ENCODE measurements at places on chromosomes 5 and 9.

GRCh38 chr5:169251333-169252084, 49.4 kb downstream of the SLIT3 start:
- no peak for DNase-seq

DNA sequence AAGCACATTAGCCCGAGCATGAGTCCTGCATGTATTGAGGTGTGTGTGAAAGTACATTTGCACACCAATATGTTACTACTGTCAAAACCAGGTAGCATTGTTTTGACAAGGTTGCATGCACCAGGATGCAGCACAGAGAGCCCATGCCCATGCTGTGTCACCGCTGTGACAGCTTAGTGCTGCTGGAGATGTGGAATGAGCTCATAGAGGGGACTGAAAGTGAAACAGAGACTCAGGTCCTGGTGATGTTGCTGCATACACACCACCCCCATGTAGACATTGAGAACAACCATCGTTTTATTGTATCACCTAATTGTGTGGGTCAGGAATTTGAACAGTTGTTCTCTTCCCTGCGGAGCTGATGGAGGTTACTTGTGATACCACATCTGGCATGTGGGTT, 53.0 kb downstream of the GADD45G start:
- DNase-seq, result no peak

GRCh38 chr9:33439731-33440130, 7.7 kb downstream of the AQP3 start:
- DNase-seq, result no peak

DNA sequence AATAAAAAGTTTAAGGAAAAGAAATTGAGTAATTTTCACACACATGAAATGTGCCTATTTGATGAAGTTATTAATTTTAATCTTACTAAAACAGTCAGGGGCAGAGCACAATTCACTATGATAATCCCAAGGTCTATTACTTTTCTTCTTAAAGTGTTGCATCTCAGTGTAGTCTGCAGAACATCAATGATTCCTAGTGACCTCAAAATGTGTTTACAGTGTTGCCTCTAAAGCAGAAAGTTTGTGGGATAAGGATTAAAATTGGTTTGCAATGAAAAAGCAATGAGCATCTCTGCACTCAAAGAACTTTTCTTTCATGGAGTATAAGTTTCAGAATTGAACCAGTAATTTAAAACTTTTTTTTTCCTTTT, 63.0 kb downstream of the CEP120 start:
- DNase-seq, result no peak

DNA sequence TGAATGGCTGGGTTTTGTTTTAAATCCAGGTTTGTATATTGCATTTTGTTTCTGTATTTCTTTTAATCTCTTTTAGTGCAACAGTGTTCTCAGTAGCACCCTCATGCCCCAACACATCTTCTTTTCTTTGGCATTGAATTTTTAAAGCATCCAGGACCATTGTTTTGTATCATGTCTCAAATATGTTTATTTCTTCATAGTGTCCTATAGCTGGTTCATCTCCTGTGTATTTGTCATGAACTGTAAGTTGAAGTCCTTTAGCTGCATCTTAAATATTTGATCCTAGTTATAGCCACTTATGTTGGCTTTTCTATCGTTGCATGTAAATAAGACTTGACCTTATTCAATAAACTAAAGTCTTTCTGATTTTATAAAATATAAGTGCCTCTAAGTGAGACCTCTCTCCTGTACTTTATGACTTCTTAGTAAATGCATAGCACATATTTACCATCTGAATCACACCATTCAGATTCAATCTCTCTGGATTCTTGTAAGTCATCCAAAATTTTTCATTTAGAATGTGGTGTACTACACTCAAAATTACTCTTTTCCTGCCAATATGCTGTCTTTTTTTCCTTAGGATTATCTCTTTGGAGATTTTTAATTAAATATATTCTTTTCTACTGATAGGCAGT, 21.0 kb upstream of the ERCC6L2 start:
- DNase-seq, result no peak

DNA sequence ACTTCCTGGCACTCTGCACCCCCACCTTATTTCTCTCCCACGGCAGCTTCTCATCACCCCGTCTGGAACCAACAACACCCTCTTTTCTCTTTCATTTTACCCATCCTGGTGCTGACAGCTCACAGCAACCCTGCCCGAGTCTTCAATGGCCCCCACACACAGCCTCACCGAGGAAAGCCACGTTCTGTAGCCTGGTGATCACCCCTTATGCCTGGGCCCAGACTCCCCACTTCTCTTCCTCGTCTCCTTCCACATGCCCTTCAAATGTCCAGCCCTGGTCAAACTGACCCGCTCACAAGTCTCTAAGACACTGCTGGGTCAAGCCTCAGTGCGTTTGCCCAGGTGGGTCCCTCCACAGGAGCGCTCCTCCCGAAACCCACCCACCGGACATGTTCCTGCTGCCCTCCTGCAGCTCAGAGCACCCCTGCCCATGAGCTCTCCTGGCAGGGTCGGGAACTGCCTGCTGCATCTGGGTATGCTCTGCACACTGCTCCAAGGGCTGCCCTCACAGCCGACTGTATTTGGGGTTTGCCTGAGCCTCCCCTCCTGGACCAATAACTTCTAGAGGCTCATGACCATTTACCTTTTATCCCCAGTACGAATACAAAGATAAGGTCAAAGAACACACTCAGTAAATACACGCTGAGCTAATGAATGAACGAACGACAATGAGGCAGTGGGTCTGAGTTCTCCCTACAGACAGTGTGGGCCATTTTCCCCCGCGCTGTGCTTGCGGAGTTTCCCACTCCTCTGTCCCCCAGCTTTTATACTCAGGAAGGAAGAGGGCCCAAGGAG, 154.7 kb upstream of the PHYKPL start:
- no peak for DNase-seq
